KBM-7 (cell line): ENCODE measurements at places on chromosomes 6 and 20.
A peak's percentile ranks its signal among the peaks of the same experiment; 100 is the strongest.

DNA sequence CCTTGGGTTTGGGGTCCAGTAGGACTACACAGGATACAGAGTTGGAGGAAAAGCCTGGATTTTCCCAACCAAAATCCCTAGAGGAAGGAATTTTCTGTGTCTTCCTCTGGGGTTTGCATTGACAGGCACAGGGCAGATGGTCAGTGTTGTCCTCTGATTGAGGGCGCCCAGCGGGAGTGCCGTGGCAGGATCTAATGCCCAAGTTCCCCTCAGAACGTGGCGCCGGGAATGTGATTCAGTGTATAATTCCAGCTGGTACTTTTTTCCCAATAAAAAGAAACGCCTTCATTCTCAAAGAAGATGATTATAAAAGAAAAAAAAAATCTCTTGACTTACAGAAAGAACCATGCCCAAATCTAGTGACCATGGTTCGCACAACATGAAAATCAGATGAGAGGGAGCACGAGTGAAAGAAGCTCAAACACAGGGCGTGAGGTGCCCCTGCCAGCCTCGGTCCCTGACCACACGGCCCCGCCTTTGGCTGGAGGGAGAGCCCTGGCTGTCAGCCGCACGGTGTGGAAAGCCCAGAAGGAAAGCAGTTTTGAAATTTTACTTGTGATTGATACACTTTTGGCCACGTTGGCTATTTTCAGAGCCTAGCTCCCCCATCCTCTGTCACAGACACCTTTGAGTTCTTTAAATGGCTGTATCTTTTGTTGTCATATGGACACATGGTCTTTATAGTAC lies 31.6 kb downstream of the VEGFA start:
- DNase-seq = no peak

DNA sequence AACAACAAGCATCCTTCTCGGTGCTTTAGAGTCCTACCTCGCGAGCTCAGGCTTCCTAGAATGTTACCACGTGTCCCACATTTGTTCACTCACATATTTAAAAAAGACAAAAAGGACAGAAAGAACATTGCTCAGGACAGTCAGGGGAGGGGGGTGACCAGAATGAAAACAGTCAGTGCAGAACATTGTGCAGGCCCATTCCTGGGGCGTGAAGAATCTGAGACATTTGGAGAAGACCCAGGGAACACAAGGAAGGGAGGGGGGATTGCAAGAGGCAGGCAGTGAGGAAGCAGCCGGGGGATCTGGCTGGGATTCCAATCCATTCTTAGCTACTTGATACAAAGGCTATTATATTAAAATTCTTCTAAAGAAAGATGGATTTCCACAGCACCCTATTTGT lies 270.4 kb upstream of the CITED2 start:
- no peak for DNase-seq

GRCh38 chr6:19465760-19466159 lies 371.4 kb upstream of the ID4 start:
- no peak for DNase-seq

GRCh38 chr20:46050885-46051284 lies 21.9 kb downstream of the SLC12A5 start:
- DNase-seq = no peak

GRCh38 chr6:46103441-46104115 lies 26.2 kb upstream of the ENPP4 start:
- no peak for DNase-seq

GRCh38 chr20:47677635-47678453 lies 107.4 kb downstream of the SULF2 start:
- peak; percentile 70 for DNase-seq

DNA sequence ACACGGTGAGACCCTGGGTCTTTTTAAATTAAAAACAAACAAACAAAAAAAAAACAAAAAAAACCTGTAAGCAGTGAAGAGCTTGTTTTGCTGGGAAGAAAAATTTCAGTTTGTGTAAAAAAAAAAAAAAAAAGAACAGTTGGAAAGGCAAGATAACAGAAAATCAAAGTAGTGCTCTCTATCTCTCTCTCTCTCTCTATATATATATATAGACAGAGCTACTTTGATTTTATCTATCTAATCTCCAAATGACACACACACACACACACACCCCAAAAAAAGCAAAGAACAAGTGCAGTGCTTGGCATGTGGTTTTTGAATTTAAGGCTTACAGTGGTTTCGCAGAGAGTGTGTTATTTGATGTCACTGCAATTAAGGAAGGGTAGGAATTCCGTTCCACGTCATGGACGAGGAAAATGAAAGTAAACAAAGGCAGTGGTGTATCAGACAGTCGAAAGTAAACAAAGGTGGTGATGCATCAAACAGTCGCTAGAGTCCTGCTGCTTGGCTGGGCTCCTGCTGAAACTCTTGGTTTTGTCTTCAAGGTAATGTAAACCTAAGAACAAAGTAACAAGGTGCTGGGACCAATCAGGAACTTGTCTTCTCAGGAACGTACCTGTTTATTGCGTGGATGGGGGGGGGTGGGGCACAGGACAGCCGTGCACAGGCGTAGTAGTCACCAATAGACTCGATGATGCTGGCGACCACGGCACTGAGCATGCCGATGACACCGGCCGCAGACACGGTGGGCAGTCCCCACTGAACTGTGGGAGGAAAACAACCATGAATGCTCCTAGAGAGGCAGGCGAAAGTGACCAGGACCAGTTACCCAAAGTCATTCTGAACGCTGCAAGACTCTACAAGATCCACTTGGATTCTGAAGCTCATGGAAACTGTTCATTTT lies 131.8 kb downstream of the SLC23A2 start:
- no peak for DNase-seq

DNA sequence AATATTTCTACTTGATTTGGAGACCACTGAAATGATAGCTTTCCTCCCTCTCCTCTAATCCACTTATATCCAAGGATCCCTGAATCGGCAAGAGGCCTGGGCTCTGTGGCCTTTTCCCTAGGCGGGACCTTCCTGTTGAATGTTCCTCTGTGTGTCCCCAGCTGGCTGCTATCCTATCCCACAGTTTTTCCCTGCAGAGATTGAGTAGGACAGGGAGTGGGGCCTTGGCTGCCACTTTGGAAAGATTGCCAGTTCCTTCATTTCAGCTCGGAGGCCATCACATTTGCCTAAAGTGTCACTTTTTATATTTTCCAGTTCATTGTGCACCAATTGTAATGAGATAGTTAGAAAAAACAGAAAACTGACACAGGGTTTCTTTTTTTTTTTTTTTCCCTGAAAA lies 38.9 kb upstream of the SMIM8 start:
- DNase-seq = no peak

- no peak for DNase-seq
Measured at GRCh38 chr6:78435671-78436070, 431.7 kb upstream of the IRAK1BP1 start.

- peak; percentile 61 for DNase-seq
Measured at GRCh38 chr20:21338291-21338690, 35.2 kb downstream of the XRN2 start.

DNA sequence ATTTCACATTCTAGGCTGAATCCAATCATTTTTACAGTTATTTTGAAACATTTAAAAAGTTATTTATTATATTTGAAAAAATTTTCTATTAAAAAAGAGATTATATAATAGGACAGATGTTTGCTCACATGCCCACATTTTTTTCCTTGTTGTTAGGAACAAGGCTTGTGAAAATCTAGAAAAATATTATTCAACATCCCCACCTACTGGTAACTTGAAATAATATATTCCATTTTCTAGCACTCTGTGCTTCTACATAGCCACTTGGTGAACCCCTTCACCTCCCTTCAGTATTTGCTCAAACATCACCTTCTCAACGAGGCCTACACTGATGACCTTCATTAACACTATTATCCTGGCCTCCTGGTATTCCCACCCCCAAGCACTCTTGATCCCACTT lies 18.3 kb upstream of the GPRC6A start:
- DNase-seq = peak; percentile 49

GRCh38 chr6:25975923-25976560 lies 13.4 kb downstream of the TRIM38 start:
- no peak for DNase-seq

GRCh38 chr6:104943781-104944180 lies 13.1 kb upstream of the LIN28B start:
- DNase-seq = peak; percentile 61

DNA sequence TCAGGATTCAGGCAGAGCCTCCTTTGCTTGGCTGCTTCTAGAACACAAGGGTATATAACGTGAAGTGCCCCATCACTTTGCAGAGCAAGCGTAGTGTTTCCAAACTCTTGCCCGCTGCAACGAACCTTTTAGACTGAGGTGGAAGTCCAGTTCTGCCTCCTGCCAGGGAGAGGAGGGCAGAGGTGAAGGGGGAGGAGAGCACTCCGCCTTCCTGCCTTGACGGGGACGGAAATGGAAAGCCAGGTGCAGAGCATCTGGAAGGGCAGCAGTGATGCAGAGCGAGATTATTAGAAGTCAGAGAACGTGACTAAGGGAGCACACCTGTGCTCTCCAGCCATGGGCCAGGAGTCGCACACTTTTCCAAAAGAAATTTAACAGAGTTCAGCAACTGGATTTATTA lies 63.4 kb downstream of the RREB1 start:
- no peak for DNase-seq

DNA sequence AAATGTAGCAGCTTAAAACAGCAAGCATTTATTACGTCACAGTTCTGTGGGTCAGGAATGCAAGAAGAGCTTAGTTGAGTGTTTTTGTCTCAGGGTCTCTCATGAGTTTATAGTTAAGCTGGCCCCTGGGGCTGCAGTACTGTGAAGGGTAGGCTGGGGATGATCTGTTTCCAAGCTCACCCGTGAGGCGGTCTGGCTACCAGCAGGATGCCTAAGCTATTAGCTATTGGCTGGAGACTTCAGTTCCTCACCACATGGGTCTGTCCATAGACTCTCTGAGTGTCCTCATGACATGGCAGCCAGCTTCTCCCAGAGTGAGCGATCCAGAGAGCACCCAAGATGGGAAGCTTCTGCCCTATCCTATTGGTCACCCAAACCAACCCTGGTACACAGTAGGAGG lies 12.8 kb upstream of the BICRAL start:
- DNase-seq = no peak

DNA sequence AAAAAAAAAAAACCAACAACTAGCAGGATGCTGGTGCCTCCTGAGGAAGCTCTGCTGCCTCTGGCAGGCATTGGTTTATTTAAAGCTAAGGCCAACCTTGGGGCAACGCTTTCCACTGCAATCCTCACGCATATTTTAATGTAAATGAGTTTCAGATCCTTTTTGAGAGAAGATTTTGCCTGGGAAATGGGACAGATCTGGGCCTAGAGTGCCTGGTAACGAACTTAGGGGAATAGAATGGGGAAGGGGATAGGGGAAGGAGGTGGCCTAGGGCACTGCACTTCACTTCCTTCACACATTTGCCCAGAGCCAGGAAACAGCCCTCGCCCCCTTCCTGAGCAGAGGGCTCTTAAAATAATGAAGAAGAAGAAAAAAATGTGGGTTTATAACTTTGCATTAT lies 132.7 kb upstream of the TMEM170B start:
- DNase-seq = peak; percentile 72

DNA sequence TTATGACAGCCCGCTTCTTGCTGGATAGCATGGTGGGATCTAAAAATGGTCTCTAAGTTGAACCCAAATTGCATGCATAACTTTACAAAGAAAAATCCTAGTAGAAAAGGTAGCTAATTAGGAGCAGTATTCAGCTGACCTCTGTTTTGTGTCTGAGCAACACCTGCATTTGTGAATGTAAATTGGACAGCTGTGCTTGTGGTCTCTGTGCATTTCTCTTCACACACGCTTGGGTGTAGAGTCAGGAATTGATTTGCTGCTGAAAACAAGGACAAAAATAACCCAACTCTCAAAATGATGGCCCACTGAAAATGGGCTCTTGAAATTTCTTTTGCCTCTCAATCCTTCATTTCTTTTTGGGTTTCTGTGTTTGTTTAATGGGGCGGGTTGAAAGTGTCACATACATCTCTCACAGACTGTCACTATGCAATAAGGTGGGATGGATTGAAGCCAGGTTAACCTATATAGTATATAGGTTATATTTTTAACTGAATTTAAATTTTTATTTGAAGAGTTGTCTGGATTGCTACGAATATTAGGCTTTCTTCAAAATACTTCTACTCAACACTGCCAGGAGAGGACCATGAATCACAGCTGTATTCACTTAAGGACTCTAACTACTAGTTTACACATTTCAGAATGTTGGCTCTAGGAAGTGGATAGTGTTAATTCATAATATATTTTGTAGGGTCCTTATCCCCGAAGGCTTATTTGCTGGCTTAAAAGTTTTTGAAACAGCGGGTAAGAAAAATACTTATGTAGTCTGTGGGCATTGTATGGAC lies 46.5 kb downstream of the SOBP start:
- DNase-seq = no peak

DNA sequence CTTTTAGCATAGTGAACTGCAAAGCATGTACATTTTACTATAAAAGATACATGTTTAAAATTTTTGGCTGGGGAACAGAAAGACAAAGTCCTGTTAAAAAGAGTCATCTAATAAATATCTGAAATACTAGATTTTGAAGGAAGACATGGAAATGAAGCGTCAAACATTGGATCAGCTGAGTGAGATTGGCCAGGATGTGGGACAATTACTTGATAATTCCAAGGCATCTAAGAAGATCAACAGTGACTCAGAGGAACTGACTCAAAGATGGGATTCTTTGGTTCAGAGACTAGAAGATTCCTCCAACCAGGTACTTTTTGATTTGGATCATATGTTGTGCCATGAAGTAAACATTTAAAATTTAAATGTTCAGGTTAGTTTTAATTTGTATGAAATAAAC lies 162.3 kb downstream of the UTRN start:
- no peak for DNase-seq

DNA sequence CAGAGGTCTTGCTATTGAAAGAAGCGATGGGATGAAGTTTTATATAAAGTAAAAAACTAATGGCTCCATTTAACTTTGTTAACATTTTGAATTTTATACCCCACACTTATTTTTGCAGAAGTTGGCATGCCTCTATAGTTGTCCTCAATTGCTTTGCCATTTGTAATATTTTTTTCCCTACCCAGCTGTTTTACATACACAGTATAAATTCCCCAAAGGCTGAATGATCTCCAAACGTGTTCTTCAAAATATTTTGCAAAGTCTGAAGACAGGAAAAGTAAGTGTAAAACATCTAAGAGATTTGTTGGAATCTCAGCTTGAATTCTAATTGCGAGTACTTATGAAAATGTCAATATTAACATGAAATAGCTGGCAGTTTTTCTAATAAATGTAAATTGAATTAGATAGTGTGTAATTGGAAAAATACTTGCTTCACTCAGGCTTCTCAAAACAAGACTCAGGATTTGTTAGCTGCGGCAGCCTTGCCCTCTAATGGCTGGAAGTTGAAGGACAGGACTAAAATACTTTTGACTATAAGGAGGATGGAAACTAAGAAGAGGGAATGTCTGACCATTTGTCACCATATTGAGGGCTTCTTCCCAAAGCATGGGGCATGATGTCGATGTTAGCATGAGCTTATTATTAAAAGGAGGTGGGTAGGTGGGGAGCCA lies 226.8 kb downstream of the UST start:
- DNase-seq = peak; percentile 19

- peak; percentile 87 for DNase-seq
Measured at GRCh38 chr6:27177485-27178406, 69.8 kb upstream of the PRSS16 start.

DNA sequence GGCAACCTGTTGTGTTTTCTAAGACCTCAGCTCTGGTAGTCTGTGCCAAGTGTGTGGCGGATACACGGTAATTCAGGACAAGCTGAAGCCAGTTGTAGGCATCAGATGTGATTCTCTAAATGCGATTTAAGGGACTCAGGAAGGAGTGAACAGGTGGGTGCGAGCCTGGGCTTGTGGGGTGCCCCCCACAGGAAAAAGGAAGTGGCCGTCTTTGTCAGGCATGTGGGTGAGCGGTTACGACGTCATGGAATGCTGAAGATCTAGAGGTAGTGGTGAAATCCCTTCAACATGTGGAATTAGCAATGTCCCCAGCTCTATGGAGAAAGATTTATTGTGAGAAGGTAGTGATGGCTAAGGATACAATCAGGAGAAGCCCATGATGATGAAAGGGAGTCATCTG lies 95.1 kb upstream of the EXOC2 start:
- DNase-seq = no peak
